ENCODE measurements at places on chromosomes 6 and 20.

GRCh38 chr6:712805-713204, 19.9 kb upstream of the EXOC2 start:
- no peak for DNase-seq

GRCh38 chr6:1346558-1347091, 34.7 kb downstream of the FOXQ1 start:
- DNase-seq, result no peak

GRCh38 chr6:43847741-43848630, 78.0 kb downstream of the VEGFA start:
- no peak for DNase-seq

- no peak for DNase-seq
Observed at GRCh38 chr20:33465481-33466302, 22.1 kb upstream of the SNTA1 start.

DNA sequence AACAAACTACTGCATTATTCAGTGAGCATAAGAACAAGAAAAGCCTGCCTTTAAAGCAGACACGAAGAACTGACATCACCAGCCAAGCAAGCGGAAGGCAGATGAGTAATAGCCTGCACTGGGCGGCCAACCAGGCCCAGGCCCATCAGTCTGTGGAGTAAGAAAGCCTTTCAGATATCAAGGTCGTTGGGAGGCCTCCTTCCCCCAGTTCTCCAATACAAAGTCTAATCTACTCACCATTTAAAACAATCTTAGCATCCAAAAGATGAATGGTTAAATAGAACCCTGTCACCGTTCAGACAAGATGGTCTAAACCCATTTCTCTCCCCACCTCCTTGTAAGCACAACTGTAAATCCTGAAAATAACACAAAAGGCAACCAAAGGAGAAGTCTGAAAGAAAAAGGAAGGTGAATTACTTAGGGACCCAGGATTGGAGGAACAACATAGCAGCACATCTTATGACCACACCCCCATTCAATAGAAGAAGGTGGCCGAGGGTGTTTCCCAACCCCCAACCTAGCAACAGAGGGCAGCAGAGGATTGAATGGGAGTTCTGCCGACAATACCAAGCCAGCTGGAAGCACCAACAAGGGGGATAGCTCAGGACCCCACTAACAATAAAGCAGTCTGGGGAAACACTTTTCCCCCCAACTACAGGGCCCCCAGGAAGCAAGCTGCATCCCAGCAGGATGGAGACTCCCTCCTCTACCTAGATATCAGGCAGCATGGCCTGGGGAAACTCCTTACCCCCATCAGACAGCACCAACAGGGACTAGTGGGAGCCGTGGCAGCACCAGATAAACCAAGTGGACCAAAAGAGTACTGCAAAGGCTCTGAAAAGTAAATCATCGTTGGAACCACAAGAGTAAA, 67.9 kb downstream of the ZHX3 start:
- DNase-seq, result no peak

DNA sequence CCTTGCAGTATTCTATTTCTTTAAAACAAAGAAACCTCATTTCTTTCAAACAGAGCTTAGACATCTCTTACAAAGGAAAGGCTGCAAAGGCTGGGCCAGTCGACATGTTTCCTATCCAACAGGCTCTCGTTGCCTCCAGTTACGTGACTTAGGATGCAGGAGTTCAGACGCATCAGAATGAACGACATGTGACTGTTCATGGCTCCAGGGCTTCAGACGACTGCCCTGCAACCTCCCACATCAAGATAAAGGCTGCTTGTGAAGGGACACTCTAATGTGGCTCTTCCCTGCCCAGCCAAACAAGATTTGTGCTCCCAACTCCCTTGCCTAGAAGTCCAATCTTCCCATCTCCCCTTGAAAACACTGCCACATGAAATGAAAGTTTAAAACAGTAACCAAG, 14.3 kb upstream of the NEDD9 start:
- DNase-seq, result no peak

DNA sequence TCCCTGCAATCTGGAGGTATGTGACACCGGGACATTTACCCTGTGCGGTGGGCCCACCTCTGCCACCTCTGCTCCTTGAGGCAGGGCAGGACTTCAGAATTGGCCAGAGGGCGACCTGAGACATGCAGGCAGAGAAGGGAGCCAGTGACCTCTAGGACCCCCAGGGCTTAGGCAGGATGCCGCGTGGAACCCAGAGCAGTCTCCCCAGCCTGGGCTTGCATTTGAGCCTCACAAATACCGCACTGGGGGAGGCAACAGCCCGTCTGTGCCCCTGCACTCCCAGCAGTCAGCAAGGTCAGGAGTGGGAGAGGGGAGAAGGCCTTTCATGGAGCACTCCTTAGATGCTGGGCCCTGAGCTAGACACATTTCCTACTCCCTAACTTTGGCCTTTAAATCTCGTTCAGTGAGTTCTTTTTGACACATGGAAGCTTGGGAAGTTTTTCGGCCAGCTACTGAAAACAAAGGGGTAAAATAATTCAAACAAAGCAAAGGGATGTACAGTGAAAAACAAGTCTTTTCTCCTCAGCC, 41.7 kb downstream of the C20orf203 start:
- no peak for DNase-seq

DNA sequence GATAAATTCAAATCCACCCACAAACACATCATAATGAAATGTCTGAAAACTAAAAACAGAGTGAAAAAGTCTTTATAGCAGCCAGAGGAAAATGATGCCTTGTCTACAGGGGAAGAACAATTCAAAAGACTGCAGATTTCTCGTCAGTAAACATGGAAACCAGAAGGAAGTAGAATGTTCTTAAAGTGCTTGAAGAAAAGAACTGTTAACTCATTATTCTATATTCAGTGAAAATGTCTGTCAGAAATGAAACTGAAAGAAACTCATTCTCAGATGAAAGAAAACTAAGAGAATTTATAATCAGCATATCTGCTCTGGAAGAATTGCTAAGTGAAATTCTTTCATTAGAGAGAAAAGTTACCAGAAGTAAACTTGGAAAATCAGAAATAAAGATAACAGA, 416.1 kb downstream of the TBC1D32 start:
- DNase-seq, result no peak

- DNase-seq, result no peak
Observed at GRCh38 chr6:75418233-75418632, 75.4 kb downstream of the FILIP1 start.

DNA sequence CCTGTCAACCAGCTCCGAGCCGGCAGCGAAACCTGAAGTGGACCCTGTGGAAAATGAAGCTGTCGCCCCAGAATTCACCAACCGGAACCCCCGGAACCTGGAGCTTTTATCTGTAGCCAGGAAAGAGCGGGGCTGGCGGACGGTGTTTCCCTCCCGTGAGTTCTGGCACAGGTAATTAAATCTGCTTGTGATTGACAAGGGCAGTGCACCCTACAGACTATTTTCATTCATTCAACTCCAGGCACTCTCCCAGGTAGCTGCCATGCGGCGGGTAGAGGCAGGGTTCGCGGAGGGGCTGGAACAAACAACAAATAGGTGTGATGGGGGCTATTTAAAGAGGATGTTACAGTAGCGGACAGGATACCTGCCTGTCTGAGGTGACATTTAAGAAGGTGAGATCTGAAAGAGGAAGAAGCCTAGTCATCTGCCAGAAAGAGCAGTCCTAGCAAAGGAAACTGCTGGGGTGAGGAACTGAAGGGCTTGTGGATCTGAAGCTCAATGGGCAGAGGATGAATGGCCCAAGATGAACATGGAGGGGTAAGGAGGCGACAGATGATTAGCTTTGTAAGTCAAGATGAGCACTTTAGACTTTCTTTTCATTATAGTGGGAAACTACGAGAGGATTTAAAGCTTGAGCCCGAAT, 810 bp downstream of the MRPL18 start:
- DNase-seq, result no peak

DNA sequence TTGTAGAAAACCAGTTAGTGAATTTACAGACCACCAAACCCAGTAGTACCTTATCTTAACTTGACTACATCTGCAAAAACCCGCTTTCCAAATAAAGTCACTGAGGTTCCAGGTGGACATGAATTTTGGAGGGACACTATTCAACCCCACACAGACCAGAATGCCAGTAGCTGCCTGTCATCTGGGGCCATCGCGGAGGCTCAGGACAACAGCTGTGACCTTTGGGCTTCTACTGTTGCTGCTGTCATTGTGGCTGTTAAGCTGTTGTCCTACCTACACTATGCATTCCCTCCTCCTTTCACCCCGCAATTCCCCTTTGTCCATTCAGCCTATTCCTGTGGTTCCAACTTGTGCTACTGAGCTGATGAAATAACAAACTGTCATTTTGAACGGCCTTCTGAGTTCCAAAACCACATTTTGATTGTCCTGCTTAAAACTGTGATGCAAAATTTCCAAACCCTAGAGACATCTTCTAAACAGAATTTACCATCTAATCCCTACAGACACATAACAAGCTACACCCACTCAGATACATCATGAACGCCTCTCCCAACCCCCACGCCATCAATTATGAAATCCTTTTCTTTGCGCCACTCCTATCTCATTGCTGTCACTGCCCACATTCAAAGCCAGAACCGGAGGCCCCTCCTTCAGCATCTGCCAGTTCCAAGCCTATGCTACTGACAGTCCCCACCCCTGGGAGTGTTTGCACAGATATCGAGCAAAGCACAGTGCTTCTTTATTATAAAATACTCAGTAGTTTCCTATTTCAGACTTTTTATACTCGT, 125.0 kb downstream of the C6orf118 start:
- DNase-seq, result no peak

DNA sequence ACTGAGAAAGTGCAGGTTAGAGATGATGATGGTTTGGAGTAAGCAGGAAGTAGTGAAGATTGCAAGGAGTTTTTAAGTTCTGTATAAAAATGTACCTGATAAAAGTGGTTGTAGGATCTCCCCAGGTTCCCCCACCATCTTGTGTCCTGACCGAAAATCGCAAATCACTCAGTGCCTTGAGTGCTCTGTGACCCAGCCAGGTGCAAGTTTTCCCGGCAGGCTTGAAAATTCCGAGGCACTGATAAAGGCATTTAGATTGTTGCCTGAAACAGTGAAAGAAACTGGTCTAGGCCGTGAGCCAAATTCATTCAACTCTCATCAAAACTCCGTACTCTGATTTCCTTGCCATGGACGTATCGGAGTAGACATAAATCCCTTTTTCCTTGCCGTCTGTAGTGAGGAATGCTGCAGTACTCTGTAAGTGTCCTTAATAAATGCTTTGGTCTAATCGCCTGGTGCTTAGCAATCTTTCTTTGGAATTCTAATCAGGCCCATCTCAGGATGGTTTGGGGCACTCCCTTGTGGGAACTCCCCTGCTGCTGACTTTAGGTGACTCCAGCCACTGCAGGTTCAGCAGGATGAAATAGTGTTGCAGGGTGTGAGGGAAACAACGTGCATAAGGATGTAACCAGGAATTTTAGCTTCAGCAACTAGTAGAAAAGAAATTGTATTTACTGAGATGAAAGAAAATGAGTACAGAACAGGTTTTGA, 1199.8 kb upstream of the MAP3K7 start:
- no peak for DNase-seq

DNA sequence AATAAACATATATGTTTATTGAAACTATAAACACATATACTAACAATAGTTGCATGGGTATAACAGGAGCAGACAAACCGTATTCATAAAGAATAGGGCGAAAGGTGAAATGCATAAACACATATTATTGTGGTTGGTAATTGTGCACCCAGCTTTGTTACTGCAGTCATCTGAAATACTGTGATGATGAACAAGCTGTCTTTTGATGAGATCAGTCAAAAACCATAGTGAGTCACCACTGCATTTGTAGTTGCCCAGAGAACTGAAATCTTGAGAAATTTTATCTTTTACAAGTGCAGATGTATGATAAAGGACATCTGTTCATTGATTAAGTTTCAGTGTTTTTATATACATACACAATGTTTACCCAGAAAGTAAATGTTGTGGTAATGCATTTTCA, 133.7 kb downstream of the MYO6 start:
- DNase-seq, result no peak

DNA sequence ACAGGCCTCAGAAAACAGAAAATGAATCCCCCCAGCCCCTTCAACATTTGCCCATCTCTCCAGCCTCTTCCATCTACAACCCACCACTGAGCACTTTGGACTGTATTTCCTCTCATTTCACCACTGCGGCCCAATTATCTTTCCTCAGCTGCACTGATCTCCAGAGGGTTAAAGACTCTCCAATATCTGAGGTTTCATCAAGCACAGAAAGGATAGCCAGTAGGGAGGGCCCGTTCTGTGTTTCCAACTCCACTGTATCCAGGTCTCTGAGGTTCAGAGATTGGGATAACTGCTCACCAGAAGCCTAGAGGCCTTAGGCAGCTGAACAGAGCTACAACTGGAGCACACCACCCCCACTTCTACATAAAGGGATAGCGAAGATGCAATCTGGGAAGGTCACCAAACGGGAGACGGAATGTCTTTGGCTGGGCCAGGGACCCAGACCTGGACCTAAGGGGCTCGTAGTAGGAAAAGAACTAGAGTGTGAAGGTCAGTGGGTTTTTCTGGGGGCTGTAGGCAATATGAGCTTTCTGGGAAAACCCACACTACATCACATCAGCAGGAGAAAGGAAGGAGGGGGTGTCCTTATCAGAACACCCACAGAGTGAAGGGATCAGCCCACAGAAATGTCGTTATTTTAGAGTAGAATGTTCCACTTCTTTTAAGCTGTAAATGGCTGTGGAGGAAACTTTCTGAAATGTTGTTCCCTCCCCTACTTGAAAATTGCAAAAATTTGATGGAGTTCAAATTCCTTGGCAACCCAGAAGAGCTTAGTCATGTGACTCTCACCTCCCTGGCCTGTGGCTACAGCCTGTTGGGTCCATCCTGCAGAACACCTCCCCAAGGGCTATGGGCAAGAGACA, 7.3 kb downstream of the KCNK5 start:
- DNase-seq, result no peak

DNA sequence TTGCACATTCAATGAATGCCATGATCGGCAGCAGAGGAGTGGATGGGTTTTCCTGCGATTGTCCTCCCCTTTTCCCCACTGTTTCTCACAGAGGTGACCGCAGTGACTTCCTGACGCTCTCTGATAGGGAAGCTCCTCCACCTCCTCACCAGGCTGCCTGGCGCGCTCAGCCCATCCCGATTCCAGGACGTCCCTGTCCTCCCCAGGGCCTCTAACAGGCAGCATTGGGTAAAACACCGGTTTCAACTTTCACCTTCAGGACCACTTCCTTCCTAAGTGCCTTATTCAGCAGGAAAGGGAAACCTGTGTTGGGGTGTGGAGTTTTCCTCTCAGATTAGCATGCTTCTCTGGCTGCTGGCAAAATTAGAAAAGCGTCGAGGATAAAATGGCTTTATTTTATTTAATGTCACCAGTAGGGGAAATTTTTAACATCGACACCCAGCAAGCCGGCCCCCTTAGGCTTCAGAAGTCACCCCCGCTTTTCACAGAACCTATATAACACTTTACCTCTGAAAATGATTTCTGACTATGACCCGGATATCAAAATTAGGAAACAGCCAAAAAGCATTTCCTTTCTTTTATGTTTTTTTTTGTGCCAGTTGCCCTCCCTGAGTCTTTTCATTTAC, 570.4 kb upstream of the GJE1 start:
- DNase-seq, result no peak

GRCh38 chr6:106163446-106163965, 77.4 kb downstream of the PRDM1 start:
- DNase-seq, result no peak
